ENCODE measurements at places on chromosomes 3 and 15. TPM values are rescaled to one million over a fixed set of nuclear protein-coding genes. Genes with fewer than 3 reads are reported as not detected.

DNA sequence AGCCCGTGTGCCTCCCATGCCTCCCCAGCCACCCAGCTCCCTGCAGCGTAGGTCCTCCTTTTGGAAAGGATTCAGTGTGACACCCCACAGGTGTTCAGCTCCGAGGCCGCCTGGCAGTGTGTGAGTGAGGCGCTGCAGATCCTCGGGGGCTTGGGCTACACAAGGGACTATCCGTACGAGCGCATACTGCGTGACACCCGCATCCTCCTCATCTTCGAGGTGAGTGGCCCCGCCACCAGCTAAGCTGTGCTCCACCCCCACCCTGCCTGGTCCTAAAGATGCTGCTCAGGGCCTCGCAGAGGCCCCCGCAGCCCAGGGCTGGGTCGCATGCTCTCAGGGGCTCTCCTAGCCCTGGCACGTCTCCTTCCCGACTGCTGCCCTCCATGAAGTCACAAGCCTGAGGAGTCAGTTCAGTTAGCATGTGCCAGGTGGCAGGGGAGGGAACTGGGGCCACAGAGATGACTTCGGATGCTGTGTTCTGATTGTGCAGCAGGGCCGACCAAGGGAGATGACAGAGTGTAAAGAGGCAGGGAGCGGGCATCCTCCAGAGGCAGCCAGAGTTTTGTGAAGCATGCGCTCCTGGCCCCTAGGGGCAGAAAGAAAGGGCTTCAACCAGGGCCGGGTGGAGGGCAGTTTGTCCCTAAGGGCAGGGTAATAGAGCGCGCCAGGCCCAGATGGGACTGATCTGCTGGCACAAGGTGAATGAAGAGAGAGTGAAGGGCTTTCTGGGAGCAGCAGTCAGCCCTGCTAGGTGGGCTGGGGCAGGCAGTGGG lies 26.8 kb downstream of the ACAD9 start:
- no peak for DNase-seq

PRR20G gene
- polyA plus RNA-seq: not detected

KBTBD13 gene
- polyA plus RNA-seq: 0.06 TPM

DNA sequence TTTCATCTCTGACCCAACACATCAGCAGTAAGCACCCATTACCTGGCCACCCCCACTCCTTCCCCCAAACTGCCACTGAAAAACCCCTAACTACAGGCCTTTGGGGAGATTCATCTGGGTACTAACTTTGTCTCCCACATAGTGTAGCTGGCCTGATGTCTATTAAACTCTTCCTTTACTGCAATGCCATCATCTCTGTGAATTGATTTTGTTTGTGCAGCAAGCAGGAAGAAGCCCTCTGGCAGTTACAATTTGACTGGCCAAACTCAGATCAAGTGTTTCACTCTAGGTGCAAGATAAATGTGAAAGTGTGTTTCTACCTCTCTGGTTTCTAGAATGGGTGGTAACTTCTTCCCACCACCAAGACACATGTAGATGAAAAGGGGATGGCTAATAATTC lies 26.7 kb upstream of the OR5K4 start:
- no peak for DNase-seq

DNA sequence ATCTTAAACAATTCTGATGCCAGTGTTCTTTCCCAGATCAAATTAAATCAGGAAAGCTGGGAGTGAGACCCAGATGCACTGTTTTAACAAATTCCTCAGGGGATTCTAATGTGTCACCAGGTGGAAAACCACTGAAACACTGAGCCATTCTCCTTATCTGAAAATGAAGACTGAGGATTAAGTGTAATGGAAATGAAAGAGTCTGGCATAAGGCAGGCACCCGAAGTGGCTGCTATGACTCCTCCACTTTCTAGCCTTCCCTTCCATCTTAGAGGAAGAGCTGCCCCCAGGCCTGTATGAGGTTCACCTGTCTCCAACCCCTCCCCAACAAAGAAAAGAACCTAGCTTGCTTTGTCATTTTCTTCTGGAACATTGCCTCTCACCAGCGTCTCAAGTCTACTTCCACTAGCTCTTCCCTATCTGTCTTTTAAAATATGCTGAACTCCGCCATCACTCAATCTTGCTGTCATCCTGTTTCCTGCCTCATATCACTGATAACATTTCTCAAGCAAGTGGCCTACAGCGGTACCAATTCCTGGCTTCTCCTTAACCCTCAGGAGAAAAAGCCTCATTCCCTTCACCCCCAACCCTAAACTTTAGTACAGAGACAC lies 13.7 kb upstream of the ABHD2 start:
- DNase-seq: no peak

CADM2 gene
- 0.87 TPM for polyA plus RNA-seq

GRCh38 chr3:42652251-42652610 lies 1.3 kb upstream of the ZBTB47 start:
- DNase-seq: no peak

KIF9 gene
- 22.7 TPM for polyA plus RNA-seq

DNA sequence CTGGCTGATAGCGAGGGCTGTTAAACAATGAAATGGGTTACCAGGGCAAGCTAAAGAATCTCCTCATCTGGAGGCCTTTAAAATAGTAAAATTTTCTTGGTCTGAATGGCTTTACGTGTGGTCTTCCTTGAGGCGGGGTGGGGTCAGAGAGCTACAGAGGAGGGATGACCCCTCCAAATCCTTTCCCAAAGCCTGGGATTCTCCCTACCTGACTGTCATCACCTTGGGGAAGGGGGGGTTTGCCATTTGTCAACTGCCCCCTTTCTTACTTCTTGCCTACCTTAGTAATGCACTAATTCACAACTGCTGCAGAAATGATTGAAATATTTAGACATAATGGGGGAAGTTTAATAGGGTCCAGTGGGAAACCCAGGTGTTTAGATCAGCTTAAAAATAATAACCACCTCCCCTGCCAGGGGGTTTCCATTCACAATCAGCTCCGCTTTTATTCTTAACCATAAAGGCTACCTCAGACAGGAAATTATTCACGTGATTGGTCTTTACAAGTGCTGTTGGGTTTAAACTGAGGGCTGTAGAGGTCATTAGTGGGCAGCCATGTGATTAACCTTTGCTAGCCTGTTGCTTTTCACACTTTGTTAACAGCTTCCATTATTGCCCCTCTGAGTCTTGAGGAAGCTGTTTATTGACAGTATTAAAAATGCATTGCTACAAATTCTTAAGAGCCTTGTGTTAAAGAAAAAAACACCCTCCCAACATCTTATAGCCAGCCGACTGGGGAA lies 276.5 kb upstream of the ATP11B start:
- no peak for DNase-seq

DNA sequence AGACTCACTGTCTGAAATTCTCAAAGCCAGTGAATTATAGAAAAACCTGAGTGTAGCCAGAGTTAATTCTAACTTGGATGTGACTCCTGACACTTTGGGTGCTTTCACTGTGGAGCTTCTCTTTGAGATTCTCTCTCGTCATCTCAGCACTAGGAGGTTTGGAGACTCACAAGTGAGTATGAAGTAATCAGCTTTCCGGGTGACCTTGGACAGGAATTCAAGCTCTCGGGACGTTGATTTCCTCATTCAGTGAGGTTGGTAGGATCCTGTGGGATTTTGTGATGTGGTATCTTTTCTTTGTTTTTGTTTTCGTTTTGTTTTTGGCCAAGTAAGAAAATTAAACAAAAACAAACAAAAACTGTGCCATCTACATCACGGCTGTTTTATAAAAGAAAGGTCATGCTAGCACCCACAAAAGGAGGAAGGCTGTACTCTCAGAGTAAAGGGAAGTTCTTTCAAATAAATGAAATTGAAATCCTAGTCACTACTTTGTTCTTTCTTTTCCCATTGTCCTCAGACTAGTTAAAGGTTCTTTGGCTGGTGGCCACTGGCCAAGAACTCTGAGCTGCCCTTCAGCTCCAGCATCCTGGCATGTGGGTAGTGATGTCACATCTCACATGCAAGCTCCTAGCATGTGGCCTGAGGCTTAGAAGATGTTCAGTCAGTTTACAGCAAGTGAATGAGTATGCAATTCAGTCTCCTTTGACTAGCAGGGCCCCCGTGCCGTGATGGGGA lies 263.3 kb upstream of the TPM1 start:
- no peak for DNase-seq

All from right renal cortex interstitium (tissue), 3 donors.